ENCODE measurements at places on chromosomes 13 and 19.

DNA sequence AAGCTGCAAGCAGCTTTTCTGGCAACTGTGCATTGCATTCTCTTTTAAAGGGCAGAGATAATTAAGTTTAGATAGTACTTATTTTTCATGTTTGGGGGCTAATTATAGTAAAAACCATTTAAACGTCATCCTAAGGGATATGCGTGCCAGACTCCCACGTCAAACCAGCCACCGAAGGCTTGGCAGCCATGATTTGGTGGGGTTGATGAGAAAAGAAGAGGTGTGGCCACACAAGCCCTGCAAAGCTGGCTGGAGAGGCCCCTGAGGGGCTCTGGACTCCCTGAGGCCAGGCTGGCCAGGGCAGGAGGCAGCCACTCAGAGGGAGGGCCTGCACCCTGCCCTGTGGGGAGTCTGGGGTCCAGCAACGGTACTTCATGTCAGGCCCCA lies 17.5 kb downstream of the PEPD start:
- DNase-seq: no peak

DNA sequence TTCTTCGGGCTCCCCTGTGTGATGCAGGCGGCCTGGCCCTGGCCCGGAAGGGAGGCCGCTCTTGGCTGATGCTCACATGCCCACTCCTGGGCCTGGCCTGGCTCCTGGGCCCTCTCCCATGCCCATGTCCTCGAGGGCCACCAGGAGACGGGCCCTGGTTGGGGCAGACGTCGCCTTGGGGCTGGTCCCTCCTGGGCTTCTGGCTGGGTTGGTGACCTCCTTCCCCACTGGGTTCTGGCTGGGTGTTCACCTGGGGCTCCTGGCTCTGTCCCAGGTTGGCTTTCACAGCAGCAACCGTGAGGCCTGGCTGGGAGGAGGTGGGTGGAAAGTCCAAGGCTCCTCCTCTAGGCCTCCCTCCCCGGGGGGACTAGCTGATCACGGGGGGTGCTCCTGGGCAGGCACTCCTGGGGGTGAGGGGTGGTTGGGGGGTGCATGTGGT lies 15.5 kb upstream of the SLC7A10 start:
- DNase-seq: no peak

- peak; percentile 59 for DNase-seq
Measured at GRCh38 chr19:54017261-54017660, 25.8 kb downstream of the CACNG6 start.

- DNase-seq: peak; percentile 58
Measured at GRCh38 chr19:38514812-38515633, 81.5 kb downstream of the RYR1 start.

DNA sequence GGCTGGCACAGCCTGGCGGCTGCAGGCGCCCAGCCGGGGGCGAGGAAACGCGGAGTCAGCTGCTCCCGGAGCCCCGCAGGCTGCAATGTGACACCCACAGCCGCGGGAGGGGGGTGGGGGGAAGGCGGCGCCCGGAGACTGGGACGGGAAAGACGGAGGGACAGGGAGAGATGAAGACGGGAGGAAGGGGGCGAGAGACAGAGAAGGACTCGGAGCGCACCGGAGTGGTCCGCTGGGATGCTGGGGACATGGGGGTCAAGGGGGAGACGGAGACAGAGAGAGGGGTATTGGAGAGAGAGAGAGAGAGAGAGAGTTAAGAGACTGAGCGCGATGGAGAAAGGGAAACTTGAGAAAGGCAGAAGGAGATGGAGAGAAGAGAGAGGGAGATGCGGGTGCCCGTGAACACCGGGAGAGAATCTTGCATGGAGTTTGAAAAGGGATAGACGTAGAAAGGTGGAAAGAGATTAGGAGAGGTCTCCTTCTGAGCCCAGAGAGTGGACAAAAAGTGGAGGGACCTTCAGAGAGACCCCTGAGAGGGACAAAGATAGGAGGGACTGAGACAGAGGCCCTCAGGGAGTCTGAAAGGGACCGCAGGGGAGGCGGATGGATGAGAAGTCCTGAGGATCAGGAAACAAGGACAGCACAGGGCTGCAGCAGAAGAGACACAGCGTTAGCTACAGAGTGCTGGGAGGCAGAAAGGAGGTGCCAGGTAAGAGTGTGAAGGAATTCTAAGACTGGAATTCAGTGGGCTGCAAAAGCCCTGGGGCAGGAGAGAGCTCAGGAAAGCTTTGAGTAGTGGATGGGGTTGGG lies 1.0 kb downstream of the SCN1B start:
- peak; percentile 57 for DNase-seq

- no peak for DNase-seq
Measured at GRCh38 chr19:49818649-49819370, 721 bp downstream of the MED25 start.

DNA sequence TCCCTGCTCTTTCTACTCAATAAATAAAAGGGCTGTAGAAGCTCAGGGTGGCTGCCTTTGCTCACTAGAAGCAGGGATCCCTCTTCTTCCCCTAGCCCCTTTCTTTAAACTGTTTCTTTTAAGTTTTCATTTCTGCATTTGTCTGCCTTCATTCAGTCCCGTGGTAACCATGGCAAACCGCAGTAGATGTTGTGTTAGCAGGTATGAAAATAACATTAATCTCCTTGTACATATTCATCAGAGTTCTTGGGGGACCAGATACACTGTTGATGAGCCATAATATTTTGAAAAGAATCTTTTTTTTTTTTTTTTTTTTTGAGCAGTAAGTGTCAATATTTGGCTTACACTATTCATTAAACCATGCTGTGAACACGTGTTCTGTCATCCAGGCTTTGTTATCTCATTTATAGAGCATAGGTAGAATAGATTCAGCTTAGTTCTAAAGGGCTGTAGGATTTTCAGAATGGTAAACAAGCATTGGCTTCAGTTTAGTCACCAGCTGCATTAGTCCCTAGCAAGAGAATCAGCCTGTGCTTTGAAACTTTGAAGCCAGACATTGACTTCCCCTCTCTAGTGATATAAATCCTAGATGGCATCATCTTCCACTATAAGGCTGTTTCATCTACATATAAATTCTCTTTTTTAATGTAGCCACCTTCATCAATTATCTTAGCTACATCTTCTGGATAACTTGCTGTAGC lies 59.4 kb upstream of the SPRY2 start:
- no peak for DNase-seq

- DNase-seq: peak; percentile 74
Measured at GRCh38 chr19:29687897-29688728, 22.9 kb downstream of the PLEKHF1 start.

DNA sequence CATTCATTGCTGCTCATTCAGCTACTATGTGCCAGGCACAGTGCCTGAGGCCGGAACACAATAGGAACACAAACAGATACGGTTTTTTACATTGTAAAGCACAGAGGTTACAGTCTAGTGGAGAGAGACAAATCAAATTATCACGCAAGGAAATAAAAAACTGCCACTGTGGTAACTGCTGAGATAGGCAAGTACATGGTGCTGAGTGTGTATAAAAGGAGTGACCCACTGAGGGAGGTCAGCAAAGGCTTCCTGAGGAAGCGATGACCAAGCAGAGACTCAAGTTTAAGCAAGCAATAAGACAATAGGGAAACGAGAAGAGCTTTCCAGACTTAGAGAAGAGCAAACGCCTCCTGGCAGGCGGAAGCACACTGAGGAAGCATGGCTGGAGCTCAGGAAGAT lies 56.4 kb downstream of the NUFIP1 start:
- no peak for DNase-seq

- no peak for DNase-seq
Measured at GRCh38 chr19:55702131-55702627, 27.2 kb downstream of the EPN1 start.

DNA sequence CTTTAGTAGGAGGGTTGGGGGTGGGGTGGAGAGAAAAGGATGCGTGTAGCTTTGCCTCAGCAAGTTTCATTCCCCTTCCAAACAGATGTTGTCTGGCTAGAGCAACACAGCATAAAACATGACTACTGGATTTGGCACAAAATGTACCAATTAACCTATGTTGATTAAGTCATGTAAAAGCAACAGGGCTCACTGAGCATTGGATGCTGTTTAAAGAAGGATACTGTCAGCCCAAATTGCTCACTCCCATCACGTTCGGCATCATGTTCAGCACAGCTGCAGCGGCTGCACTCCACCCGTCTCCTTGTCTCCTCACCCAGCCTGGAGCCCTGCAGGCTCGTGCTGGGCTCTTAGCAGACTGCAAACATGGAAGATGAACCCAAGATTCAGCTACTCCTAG lies 77.5 kb downstream of the DLEU7 start:
- DNase-seq: no peak

- DNase-seq: no peak
Measured at GRCh38 chr13:95745752-95746151, 68.8 kb downstream of the DNAJC3 start.

- DNase-seq: peak; percentile 66
Measured at GRCh38 chr13:101144808-101145419, 271.4 kb downstream of the NALCN start.

- DNase-seq: no peak
Measured at GRCh38 chr19:41435936-41436673, 3.6 kb downstream of the DMAC2 start.

- DNase-seq: peak; percentile 49
Measured at GRCh38 chr13:29883941-29884518, 33.6 kb upstream of the UBL3 start.

GRCh38 chr13:100478107-100478809 lies 110.3 kb downstream of the GGACT start:
- no peak for DNase-seq

GRCh38 chr13:48072304-48072703 lies 22.6 kb downstream of the MED4 start:
- DNase-seq: no peak

DNA sequence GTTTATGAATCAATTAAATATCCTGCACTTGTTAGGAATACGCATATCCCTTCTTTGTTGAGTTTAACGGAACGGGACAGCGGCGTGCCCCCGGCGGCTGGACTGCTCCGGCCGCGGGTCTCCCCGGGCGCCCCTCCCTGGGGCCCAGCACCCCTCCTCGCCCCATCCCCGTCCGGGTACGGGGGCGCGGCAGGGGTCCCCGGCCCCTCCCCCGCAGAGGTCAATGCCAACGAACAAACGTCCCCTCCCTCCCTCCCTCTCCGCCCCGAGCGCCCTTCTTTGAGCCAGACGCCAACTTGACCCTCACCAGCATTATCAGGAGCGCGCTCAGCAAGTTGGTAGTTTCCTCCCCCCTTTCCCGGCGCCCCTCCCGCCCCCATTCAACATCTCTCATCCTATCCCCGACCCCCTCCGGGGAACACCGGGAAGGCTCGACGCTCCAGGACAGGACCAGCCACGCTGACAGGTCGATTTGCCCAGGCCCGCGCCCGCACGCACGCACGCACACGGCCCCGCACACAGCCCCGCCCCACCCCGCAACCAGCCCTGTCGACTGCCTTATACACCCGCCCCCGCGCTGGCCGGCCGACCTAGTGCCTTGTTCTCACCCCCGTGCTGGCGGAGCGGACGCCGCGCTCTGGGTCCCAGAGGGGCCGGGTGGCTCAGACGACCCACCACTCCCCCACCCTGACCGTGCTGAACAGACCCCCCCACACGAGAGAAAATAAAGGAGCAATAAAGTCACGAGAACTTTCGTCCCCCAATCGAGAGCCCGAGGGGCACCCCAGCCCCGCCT lies 5.0 kb downstream of the LYL1 start:
- no peak for DNase-seq

GRCh38 chr13:45200701-45201232 lies at the start of gene KCTD4:
Gene KCTD4, minus strand, starts transcription at chr13:45201045. Its CDS starts 6,478 bp downstream, at chr13:45194567.
- peak; percentile 63 for DNase-seq

DNA sequence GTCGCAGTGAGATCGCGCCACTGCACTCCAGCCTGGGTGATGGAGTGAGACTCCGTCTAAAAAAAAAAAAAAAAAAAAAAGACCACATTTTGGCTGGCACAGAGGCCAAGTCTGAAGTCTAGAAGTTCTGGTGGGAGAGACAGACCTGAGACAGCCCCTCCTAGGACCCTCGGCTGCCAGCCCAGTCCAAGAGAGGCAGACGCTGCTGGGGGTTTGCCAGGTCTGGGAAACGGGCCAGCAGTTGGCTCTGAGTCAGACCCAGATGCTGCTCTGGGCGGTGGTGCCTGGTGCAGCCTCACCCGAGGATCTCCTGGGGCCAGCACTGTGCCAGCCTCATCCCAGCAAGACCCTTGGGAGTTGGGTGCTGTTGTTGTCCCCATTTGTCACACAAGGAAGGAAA lies 5.8 kb downstream of the FCHO1 start:
- peak; percentile 65 for DNase-seq

DNA sequence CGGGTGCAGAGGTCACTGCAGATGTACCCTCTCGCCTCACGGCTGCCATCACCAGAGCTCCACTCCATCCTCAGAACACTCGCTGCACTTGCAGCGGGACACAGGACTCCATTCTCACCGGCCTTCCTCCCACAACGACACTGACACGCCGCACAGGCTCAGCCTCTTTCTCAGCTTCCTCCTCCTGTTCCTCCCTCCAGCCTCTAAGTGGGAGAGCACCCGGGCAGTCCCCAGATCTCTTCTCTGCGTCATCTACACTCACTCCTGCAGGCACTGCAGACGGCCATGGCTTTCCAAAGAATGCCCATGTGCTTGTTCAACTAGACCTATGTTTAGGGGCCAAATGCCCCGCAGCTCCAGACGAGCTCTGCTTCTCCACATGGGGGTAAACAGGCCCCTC lies 14.3 kb upstream of the FKRP start:
- DNase-seq: peak; percentile 53

GRCh38 chr19:53308339-53308811 lies 25.2 kb upstream of the ZNF845 start:
- no peak for DNase-seq

GRCh38 chr13:114313061-114313860 lies 1.0 kb upstream of the CHAMP1 start:
- peak; percentile 59 for DNase-seq

- peak; percentile 93 for DNase-seq
Measured at GRCh38 chr19:7507884-7508283, 8.0 kb upstream of the ZNF358 start.

GRCh38 chr13:36680913-36681312 lies 7.1 kb downstream of the SERTM1 start:
- DNase-seq: no peak

All from EH (cell line).